ENCODE measurements at places on chromosomes 13 and 19. TPM values are rescaled to one million over a fixed set of nuclear protein-coding genes. Genes with fewer than 3 reads are reported as not detected.

Gene PSG11
- not detected for total RNA-seq

Gene HSPB6
- 570 TPM for total RNA-seq

Gene GPC6
- total RNA-seq = 3.3 TPM

Gene CALR3
- not detected for total RNA-seq

Gene ZNF208
- 20.7 TPM for total RNA-seq

Gene POU2F2
- total RNA-seq = 0.91 TPM

Gene RYR1
- total RNA-seq = 0.73 TPM

Gene ZNF177
- total RNA-seq = 2.4 TPM

Gene CEACAM21
- total RNA-seq = 0.86 TPM

Gene KLK14
- total RNA-seq = 1.9 TPM

Gene C19orf33
- 5.6 TPM for total RNA-seq

Gene ZNF836
- 7.0 TPM for total RNA-seq

Gene INAFM1
- 10.4 TPM for total RNA-seq

Gene TMEM59L
- total RNA-seq = 1.6 TPM

Gene CGB5
- not detected for total RNA-seq

Gene SULT2A1
- total RNA-seq = not detected

Gene AZU1
- not detected for total RNA-seq

Gene SLITRK5
- 0.03 TPM for total RNA-seq

Gene C19orf18
- total RNA-seq = 2.4 TPM

Gene KLK4
- not detected for total RNA-seq

Gene HCST
- 4.1 TPM for total RNA-seq

Gene HS6ST3
- 0.56 TPM for total RNA-seq

Gene JSRP1
- 0.35 TPM for total RNA-seq

Gene ZNF440
- total RNA-seq = 4.5 TPM

Gene EPS8L1
- 0.83 TPM for total RNA-seq

Gene OR10H1
- total RNA-seq = not detected

Gene KIR2DL4
- total RNA-seq = not detected

Gene ODAD3
- 0.65 TPM for total RNA-seq

Gene ZNF793
- 5.7 TPM for total RNA-seq

Gene ZNF628
- 4.7 TPM for total RNA-seq

Gene PDX1
- total RNA-seq = not detected

Gene LENG1
- 6.5 TPM for total RNA-seq

Gene SCN1B
- total RNA-seq = 48.2 TPM

Gene CPB2
- not detected for total RNA-seq

Gene ANGPTL4
- total RNA-seq = 13.9 TPM

Gene PTPRH
- 0.54 TPM for total RNA-seq

Measured in Right ventricle myocardium superior (tissue), 1 donor.